NCI-H187 treated with DMSO at 0.1 percent for 48 hours (cell line): ENCODE measurements at places on chromosomes 12 and 14.
A peak's percentile ranks its signal among the peaks of the same experiment; 100 is the strongest.

GRCh38 chr12:28569698-28570411, 379.6 kb downstream of the CCDC91 start:
- no peak for DNase-seq

DNA sequence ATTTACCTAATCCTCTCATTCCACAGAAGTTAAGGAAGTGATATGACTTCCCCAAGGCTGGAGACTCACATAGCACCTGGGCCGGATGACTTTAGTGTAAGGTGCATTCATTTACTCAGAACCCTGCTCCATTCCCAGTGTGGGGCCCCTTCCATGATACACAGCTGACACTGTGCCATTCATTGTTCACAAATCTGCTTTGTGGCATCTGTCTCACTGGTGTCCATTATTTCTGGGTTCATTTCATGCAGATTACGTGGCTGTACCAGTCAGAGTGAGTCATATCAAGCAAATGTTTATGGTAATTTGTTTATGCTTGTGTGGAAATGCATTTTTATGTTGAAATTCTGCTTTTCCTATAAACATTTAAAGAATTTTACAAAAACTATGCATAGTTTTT, 5.2 kb downstream of the ANO4 start:
- DNase-seq = no peak

GRCh38 chr14:61503167-61503801, 181.9 kb downstream of the PRKCH start:
- DNase-seq = no peak

DNA sequence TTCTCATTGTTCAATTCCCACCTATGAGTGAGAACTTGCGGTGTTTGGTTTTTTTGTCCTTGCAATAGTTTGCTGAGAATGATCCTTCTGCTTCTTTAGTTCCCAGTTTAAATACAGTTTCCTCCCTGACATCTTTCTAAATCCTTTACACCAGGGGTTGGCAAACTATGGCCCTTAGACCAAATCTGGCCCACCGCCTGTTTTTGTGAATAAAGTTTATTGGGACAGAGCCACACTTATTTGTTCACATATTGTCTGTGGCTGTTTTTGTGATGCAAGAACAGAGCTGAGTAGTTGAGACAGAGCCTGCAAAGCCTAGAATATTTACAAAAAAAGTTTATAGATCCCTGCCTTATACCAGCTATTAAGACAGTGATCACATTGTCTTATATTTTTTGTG, 53.7 kb downstream of the SERPINA10 start:
- no peak for DNase-seq

DNA sequence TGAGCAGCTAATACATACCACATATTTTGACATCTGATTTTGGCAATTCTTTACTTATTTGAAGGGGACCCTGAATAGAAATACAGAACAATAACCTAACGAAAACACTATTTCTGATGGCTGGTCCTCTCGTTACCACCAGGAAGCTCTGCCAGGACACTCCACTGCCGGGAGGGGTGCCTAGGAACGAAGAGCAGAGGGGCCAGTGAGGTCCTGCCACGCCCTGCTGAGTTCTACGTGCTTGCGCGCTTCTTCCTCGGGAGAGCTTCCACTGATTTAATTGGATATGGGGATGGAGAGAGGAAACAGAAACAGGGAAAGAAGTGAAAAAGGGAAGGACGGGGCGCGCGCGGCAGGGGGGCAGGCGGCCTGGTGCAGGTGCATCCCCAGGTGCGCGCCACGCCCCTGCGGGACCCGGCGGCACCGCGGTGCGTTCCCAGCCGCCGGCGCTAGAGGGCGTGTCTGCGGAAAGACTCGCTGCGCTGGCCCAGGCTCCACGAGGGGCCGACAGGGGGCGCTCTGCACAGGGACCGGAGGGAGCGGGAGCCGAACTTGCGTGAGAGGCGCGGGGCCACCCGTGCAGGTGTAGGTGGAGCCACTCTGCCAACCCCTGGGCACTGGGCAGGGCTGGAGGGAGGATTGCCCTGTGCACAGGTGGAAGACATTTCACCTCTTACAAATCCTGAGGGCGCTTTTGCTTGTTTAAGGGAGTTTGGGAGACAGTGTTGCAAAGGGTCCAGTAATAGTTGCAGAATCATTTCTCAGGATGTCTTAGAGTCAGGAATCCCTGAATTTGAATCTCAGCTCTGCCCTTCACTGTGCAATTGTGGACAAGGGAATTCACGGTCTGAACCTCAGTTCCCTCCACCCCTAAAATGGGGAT, 986.3 kb upstream of the TMEM132C start:
- no peak for DNase-seq

DNA sequence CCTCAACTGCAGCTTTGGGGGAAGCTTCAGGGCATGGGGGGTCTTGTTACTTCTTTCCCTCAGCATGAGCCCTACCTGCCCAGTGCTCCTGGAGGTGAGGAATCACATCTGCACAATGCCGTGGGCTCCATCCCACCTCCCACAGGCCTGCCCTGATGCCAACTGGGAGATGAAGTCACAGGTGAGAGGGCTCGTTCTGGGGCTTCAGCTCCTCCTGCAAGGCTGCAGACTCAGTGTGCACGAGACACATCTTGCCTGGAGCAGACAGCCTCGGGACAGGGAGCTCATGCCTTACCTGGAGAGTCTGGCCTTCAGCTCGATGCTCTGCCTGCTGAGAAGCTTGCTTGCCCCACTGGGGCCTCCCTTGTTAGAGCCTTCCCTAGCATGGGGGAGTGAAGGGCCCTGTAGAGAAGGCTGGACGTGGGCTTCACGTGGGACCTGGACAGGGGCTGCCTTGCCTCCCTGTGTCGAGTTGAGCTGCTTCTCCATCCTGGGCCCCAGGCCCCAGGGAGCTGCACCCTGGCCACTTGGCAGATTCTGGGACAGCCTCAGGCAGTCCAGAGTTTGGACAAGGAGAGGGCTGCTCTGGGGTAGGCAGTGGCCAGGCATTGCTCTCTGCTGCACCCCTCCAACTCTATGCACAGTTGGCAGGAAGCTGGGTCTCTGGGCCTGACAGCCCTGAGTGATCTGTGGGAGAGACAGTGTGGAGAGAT, 171.4 kb downstream of the KIF26A start:
- DNase-seq = no peak

DNA sequence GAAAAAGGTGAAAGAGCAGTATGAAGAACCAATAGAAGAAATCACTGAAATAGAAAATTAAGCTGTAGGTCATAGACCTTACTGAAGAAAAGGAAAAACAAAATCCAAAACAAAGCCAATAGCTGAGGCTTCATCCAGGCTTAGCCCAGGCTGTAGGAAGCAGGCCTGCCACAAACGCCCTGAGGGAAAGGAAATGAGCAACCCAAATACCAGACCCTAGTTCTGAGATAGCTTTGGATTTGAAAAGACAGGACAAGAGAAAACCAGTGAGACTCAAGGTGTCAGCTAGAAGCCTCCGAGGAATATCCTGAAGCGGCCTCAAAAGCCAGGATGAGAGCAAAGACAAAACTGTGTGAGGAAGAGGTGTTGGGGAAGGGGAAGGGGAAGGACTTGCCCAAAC, 79.2 kb downstream of the FERMT2 start:
- DNase-seq = no peak

- DNase-seq = no peak
Observed at GRCh38 chr14:26605602-26606001, 7.8 kb upstream of the NOVA1 start.

- no peak for DNase-seq
Observed at GRCh38 chr12:48118284-48118871, 786 bp upstream of the PFKM start.

- DNase-seq = peak; percentile 43
Observed at GRCh38 chr14:49621114-49621881, 699 bp downstream of the MGAT2 start.
